ENCODE measurements at places on chromosomes 16 and 17.

- DNase-seq, result no peak
These were observed 2.2 kb upstream of the NTN3 start for GRCh38 chr16:2468725-2469398.

GRCh38 chr17:38892083-38892482 is 22.2 kb downstream of the LASP1 start:
- DNase-seq, result no peak

- DNase-seq, result no peak
These were observed 9.5 kb upstream of the IGFBP4 start for GRCh38 chr17:40433551-40434415.

GRCh38 chr16:27624154-27625049 is 74.5 kb downstream of the KATNIP start:
- no peak for DNase-seq

- DNase-seq, result no peak
These were observed 19.4 kb upstream of the TRIM25 start for GRCh38 chr17:56933151-56933745.

DNA sequence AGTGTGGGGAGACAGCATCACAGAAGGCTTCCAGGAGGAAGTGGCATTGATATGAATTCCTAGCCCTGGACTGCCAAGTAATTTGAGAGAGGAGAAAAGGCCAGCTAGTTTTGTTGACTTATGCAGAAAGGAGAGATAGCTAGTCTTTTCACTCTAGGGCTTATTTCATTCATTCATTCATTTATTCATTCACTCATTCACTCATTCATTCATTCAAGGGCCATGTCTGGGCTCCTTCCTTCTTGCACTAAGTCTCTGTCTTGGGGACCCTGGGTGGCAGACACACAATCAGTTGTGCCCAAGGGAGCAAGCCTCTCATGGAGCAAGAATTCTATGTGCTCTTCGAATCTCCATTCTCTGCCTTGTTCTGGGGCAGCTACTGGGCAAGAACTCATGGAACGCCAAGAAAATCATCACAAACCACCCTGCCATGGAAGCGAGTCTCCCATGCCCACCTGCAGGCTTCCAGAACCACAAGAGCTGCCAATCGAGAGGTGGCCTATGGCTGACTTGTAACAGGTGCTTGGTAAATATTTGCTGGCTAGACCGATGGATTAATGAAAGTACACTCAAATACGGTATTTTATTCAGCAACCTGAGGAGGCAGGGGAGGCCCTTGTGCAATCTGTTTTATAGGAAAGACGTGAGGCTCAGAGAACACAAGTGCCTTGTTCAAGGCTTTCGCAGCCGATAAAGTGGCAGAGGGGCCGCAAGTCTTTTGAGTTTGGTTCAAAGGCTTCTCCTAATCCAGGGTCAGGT is 223.6 kb downstream of the XYLT1 start:
- no peak for DNase-seq

GRCh38 chr17:31623990-31624389 is 232.5 kb downstream of the RAB11FIP4 start:
- DNase-seq, result no peak

- DNase-seq, result no peak
These were observed 13.5 kb downstream of the ACE start for GRCh38 chr17:63490329-63490728.

- DNase-seq, result no peak
These were observed 56.9 kb downstream of the MARCHF10 start for GRCh38 chr17:62751060-62751691.

GRCh38 chr17:7138800-7139381 is 24.3 kb upstream of the ASGR2 start:
- DNase-seq, result no peak

- peak; percentile 38 for DNase-seq
These were observed at the start of gene RAB26 for GRCh38 chr16:2147981-2148671. TSS of gene RAB26 (plus strand) at chr16:2148625. CDS start at chr16:2148784, 159 bp downstream.

DNA sequence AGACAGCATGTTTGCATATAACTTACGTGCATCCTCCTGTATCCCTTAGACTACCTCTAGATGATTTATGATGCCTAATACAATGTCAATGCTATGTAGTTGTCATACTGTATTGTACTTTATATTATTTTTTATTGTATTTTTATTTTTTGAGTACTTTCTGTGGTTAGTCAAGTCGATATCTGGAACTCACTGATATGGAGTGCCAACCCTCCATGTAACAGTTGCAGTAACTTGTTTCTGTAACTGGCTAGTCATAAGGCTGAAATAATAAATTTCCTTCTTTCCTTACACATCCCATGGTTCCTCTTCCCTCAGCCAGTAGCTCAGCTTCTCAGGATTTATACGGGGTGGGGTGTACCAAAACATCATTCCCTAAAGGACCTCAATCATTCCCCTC is 23.5 kb downstream of the MPHOSPH6 start:
- no peak for DNase-seq

GRCh38 chr17:4342535-4342934 is 23.9 kb downstream of the UBE2G1 start:
- DNase-seq, result no peak

DNA sequence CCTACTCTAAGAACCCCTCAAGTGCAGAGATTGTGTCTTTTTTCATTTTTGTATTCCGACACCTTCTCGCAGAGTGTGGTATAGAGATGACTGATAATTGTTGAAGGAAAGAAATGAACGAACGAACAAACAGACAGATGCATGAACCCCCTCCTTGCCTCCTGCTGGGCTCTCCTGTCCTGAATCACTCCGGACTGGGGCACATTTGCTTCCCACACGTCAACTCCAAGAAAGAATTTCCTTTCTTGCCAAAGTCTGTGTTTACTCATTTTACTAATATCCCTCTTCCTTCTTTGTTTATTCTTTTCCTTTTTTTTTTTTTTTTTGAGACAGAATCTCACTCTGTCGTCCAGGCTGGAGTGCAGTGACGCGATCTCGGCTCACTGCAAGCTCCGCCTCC is 37.5 kb upstream of the BHLHA9 start:
- no peak for DNase-seq
